T-helper 9 cell (primary cell): ENCODE measurements at places on chromosomes 13 and 19.
A peak's percentile ranks its signal among the peaks of the same experiment; 100 is the strongest.

DNA sequence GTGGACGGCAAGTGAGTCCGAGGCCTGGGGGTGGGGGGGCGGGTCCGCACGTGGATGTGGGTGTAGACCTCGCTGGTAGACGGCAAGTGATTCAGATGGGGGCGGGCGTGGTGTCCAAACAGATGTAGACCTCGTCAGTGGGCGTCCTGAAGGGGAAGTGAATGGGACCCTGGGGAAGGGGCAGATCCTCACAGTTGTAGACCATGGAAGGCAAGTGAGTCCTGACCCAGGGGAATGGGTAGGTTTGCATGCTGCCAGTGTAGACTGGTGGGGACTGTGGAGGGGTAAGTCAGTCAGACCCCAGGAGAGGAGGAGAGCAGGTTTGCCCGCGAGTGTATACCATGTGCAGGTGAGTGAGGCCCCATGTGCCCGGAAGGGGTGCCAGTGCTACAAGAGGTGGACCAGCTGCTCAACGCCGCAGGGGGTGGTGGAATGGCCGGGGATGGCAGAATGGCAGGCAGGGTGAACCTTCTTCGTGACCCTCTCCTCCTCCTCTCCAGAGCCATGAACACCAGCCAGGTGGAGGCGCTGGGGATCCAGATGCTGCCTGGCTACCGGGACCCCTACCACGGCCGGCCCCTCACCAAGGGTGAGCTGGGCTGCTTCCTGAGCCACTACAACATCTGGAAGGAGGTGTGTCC is 22.1 kb downstream of the COLGALT1 start:
- DNase-seq: no peak

GRCh38 chr19:44753932-44754749 is 5.6 kb downstream of the BCL3 start:
- DNase-seq: peak; percentile 37

DNA sequence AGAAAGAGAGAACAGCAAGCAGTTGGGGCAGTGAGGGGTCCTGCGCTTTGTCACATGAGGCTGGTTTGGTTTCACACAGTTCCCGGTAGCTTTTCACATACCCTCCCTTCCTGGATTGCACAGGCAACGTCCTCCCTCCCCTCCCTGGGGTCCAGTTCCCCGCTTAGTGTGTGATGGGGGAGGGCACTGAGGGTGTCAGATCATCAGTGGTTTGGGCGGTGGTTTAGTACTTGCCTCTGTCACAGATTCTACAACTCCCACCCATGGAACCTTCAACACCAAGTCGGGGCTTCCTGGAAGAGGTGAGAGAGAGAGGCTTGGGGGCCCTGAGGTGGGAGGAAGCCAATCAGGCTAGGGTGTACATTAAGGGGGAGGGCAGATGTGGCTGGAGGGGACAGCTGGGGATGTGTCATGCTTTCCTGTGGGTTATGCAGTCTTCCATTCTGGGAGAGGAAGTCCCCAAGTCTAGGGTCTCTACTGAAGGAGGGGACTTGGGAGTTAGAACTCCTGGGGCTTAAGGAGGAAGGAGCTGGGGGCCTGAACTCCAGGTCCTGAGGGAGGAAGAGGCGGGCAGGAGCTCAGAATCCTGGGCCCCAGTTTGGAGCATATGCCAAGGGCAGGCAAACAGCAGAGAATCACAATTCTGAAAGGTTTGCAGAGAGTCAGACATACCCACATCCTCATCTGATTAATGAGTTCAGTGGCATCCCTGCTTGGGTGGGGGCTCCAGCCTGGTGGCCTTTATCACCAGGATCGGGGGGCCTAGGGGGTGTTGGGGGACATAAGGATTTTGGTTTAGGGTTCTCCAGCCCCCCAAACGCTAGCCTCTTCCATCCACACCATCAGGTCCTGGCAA is at the start of gene NKG7:
TSS of gene NKG7 (minus strand) at position 6 of the 856 bp plus-strand sequence. CDS start 119 bp downstream, outside the sequence.
- DNase-seq: peak; percentile 32

DNA sequence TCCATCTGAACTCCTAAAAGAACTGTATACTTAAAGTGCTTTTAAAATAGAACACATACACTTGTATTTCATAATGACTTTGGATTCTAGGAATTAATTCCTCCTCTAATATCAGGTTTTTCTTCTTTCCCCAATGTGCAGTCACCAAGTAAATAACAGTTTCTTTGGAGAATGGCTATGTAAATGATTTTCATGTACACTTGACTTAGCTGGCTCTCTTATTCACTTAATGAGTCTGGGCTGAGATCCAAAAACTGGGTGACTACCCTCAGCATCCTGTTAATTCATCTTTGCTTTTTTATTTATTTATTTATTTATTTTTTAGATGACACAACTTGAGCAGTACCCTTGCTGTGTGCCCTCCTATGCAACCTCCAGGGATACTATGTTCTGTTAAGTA is 1003.7 kb downstream of the SLITRK1 start:
- no peak for DNase-seq

- no peak for DNase-seq
Observed at GRCh38 chr13:98875146-98875729, 102.6 kb downstream of the DOCK9 start.
